ENCODE measurements at places on chromosomes 6 and 20.

GRCh38 chr6:114650891-114651290 lies 308.1 kb upstream of the HS3ST5 start:
- no peak for DNase-seq

- no peak for DNase-seq
Measured at GRCh38 chr6:7087066-7087465, 20.7 kb upstream of the RREB1 start.

GRCh38 chr6:56637640-56638039 lies 5.0 kb downstream of the DST start:
- no peak for DNase-seq

GRCh38 chr20:17683218-17684076 lies 1.4 kb upstream of the RRBP1 start:
- DNase-seq, result no peak

GRCh38 chr6:162050579-162050978 lies 677.0 kb downstream of the PRKN start:
- DNase-seq, result no peak

GRCh38 chr20:25987073-25987927 lies 290.6 kb upstream of the ZNF337 start:
- peak; percentile 60 for DNase-seq

DNA sequence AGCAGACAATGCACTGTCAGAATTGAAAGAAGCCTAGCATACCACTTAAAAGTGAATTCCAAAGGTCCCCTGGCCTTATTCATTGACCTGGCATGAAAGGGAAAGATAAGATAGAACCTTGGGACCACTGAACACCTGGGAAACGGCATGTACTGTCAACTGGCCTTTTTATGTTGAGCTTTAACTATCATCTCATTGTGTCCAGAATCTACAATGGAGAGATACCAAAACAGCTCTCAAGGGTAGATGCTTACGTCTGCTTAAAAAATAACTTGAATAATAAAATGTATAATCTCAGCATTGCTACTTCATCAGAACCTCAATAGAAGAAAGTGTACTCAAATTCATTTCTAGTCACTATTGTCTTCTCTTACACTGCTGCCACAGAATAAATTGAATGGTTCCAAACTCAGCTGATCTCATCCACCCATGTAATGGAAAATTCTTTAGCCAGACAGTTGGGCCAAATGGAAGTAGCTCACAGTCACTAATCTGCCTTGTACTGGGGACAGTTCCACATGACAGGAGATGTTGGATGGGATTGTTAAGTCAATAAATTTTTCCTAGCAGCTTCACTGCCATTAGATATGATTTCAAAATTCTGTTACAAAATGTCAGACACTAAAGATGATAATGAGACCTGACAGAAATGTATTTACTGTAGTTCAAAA lies 93.8 kb downstream of the MLIP start:
- no peak for DNase-seq

DNA sequence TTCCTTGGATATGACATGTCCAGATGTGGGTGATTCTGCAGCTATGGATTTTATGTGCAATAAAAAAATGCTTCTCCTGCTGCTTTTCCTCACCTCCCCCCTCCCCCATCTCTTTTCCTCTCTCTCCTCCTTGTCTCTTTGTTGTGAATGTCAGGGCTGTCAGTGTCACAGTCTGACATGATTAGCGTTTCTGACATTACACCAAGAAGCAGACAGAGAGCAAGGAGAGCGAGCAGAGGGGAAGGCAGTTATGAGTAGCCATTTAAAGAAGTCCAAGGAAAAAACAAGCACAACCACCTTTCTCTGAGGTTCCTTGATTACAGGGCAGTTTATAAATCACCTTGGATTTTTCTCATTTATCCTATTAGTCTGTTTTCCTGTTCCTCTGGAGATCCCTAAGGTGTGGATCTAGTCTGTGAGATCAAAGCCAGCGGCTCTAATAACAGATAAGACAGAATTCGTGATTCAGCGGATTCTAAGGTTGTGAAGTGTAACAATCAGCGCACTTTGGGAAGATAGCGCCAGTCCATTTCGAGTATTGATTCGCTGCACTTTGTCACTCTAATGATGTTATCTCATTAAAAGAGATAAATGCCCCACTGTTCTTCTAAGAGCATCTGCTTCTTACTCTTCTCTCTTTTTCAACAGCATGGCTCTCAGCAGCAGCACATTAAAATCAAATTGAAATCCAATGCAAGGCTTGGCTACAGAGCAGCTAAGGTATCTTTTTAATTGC lies 101.4 kb downstream of the BACH2 start:
- DNase-seq, result no peak

DNA sequence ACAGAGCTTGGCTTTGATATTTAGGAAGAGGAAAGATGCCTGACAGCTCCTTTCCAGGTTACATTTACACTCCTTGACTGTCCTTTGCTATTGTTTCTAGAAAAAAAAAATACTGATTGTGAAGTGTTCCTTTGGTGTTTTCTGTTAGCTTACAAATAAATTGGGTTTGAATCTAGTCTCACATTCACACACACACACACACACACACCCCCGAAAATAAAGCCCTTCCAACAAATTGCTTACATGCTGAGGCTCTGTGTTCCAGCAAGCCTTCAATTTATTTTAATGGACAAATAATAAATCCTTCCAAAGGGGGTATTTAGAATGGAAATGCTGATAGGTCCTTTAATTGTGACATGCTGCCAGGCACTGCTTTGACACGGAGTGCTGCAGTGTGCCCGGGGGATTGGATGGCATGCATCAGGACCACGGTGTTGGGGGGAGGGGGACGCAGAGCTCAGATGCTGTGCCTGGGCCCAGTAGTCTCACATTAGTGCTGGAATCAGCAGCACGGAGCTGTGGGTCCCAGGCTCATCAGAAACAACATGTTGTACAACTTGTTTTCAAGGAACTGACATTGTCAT lies 199.9 kb downstream of the CD83 start:
- DNase-seq, result no peak

GRCh38 chr20:60016406-60016805 lies 58.2 kb downstream of the CDH26 start:
- no peak for DNase-seq

DNA sequence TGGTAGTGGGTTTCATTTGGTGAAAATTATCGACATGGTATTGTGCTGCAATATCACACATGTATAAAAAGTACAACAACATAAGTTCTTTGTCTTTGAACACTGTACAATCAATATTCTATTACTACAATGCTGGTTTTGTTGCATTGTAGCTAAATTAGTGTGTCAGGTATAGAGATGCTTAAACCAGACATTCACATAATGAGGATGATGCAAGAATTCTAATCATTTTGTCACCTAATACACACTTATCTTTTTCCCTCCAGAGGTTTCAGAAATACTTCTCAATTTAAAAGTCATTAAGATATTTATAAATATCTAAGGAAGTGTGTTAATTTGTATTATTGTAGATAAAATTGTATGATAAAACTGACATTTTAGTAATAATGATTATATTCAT lies 174.8 kb upstream of the MAN1A1 start:
- DNase-seq, result no peak

DNA sequence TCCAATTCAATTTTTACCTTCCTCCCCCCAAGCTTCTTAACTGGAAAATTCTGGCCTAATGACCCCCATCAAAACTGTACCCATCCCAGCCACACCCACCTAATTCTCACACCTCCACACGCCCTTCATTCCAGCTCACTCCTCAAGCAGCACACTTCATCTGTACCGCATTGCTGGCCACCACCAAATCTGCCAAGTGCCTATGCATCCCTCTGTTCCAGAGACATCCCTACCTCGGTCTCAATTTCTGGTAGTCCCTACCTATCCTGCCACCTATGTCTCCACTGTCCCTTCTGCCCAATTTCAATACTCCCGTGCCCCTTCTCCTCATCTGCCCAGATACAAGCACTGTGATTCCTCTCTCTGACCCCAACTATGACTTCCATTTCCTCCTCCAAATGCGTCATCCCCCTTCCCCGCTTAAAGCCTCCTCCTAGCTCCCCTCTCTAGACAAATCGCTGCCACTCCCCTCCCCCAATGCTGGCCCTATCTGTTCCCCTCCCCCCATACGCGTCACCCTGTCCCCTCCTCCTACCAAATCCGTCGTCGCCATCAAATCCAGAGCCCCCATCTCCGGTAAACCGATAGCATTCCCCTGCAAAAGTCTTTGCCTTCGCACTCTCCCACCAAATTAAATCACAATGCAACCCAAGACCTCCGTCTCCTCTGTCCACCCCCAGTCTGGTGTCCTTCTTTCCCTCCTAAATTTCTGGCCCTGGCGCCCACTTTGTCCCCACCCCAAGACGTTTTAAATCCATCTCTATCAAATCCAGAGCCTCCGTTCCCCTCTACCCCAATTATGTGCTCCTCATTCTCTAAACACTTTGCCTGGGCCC lies 1.2 kb downstream of the MTCH1 start:
- DNase-seq, result peak; percentile 71

DNA sequence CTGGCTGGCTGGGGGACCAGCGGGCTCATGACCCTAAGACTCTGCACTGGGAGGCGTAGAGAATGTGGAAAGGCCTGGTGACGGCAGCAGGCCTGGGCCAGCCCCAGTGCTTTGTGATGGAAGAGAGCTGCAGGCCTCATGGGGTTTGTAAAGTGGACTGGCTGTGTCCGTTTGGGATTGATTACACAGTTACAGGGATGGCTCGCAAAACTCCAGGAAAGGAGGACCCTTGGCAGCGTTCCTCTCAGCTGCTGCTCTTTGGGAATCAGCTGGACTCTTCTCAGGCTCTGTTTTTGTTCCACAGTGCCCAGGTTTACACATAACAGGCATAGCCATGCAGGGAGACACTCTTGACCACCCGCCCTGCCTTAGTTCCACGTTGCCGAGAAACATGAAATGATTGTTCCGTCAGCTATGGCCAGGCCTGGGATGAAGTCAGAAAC lies 89.0 kb downstream of the SLX4IP start:
- no peak for DNase-seq

DNA sequence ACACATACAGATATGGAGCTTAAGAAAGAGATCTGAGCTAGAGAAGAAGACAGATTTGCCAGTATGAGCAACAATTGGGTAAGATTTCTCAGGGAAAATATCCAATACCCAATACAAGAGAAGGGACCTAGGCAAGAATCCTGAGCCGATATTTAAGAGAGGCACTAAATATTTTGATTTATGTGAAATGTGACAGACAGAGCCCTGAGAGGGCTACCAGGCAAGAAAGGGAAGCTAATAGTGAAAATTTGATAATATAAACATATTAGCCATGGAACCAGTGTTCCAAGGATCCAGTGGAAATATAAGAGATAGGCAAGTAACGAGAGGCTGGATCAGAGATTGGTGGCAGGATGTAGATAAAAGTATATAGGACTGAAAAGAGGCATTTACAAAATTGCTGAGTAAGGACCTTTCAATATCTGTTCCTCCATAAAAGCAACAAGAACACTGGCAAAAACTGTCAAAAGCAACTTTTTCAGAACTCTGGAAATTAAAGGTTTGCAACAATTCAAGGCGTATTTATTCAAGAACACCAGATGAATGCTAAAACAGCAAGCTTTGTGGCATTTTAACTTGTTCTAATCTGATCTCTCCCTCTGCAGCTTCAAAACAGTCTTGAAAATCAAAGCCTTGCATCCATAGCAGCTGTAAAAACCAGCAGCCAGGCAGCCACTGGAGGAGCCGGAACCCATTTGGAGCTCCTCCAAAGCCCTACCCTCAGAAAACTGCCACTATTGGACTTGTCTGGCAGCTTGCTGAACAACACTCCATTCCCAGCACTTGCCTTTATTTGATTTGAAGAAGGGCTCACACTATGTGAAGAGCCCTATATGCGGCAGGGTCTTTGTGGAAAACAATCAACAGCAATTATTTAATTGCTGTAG lies 58.8 kb downstream of the REV3L start:
- no peak for DNase-seq

DNA sequence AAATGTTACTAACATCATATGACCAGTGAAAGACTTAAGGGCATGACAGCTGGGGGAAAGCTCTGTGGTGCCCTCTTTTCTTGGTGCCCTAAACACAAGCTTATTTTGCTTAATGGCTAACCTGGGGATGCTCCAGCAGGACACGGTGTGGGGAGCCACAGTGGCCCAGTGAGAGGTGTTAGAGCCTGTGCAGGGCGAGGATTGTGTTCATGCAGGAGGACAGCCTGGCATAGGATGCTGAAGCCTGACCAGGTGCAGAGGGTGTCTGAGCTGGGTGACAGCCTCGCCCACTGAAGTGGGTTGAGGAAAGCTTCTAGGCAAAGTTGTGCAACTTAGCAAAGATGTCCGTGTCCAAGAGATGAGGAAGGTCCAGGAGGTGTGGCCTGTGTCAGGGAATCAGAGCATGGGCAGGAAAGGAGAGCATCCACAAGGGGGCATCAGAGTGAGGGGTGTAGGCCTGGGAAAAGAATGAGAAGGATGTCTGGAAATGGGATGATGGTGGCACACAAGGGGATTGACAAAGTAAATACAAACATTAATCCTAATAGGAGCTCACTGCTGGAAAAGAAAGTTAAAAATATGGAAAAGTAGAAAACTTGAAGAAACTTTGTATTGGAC lies 33.9 kb downstream of the SLC17A4 start:
- peak; percentile 55 for DNase-seq

DNA sequence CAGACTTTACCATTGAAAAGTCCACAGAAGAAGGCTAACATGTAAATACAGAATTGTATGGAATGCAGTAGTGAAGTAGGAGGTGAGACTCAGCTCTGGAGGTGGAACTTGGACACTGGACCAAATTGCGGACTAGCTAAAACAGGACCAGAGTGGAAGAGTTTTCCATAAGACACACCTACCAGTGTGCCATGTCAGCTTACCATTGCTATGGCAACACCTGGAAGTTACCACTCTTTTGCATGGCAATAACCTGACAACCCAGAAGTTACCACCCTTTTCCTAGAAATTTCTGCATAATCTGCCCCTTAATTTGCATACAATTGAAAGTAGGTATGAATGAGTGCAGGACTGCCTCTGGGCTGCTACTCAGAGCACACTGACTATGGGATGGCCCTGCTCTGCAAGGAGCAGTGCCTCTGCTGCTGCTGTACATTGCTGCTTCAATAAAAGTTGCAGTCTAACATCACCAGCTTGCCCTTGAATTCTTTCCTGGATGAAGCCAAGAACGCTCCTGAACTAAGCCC lies 569.6 kb upstream of the FLRT3 start:
- no peak for DNase-seq

DNA sequence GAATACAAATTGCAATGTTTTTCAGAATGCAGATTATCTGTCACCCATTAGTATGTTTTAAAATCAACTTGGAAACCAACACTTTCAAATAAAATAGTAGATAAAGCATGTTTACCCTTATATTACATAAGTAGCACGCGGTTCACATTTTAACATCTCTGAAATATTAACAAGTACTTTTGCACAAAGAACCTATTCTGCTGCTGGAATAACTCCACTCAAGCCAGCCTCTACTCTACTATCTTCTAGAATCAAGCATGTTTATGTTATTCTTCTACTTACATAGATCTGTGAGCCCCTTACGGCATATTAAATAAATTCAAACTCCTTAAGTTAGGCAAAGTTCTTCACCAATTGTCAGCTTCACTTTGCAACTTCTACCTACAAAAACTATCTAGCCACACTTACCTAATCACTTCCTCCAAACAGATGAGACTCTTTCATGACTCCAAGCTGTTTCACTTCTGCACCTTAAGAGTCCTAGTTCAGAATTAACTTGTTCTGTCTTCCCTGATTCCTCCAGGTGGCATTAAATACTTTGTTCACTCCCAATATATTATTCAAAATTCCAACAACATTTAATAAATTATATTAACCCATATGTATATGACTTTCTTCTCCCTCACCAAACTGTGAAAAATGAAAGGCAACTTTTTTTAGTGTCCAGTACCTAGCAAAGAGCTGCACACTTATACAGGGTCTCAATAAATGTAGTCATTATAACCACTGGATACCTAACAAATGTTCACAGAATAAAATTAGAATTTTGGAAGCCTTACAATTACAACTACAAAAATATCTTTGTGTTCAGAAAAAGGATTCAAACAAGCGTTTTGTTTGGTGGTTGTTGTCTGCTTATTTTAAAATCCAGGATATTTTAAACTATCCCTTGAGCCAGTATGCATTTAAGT lies 12.1 kb downstream of the CEP85L start:
- no peak for DNase-seq

Measured in stimulated activated CD4-positive, alpha-beta T cell treated with anti-CD3 and anti-CD28 coated beads, Interleukin-2, amount 100 ng/mL, for 24 hours (primary cell).